ENCODE measurements at places on chromosomes 16 and 17. TPM values are rescaled to one million over a fixed set of nuclear protein-coding genes. Genes with fewer than 3 reads are reported as not detected.

Gene PPY
- total RNA-seq: not detected

Gene ADORA2B
- total RNA-seq: not detected

Gene ABCA6
- 0.25 TPM for total RNA-seq

Gene CD300A
- total RNA-seq: 1.8 TPM

Gene NPIPA2
- total RNA-seq: 2.2 TPM

Gene ZNF500
- 11.8 TPM for total RNA-seq

All from CD4-positive, alpha-beta T cell (primary cell).